ENCODE measurements at places on chromosomes 3 and 15.
A peak's percentile ranks its signal among the peaks of the same experiment; 100 is the strongest.

GRCh38 chr3:188082450-188082849 is 71.5 kb upstream of the LPP start:
- H3K27ac ChIP-seq, result no peak overlapping the region
- H3K4me1 ChIP-seq, result no peaks in the 10 kb centered on the region
- no peak overlapping the region for H3K4me3 ChIP-seq
- peaks cover 1% of the 10 kb centered on the region for H3K36me3 ChIP-seq
- no peak for DNase-seq

- H3K4me1 ChIP-seq, result no peaks in the 10 kb centered on the region
- peaks cover 22% of the 10 kb centered on the region for H3K27me3 ChIP-seq
- H3K36me3 ChIP-seq, result no peaks in the 10 kb centered on the region
- no peak overlapping the region for H3K4me3 ChIP-seq
- no peak for DNase-seq
Measured at GRCh38 chr3:127771746-127772145, 50.6 kb downstream of the MGLL start.

- H3K27ac ChIP-seq, result peak overlapping the region; percentile 99
- DNase-seq, result peak; percentile 81
- H3K27me3 ChIP-seq, result no peaks in the 10 kb centered on the region
- peaks cover 62% of the 10 kb centered on the region for H3K4me1 ChIP-seq
Measured at GRCh38 chr15:74782259-74783071, 585 bp downstream of the CSK start.

DNA sequence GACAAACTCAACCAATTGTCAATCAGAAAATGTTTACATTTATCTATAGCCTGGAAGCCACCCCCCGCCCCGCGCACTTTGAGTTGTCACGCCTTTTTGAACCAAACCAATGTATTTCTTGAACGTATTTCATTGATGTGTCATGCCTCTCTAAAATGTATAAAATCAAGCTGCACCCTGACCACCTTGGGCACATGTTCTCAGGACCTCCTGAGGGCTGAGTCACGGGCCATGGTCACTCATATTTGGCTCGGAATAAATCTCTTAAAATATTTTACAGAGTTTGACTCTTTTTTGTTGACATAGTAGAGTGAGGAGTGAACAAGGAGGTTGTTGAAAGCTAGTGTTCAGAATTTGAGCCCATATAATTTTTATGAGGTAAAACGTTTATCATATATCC is 6.5 kb downstream of the MCTP2 start:
- DNase-seq, result no peak
- H3K27me3 ChIP-seq, result no peaks in the 10 kb centered on the region
- H3K4me3 ChIP-seq, result no peak overlapping the region
- no peak overlapping the region for H3K27ac ChIP-seq

DNA sequence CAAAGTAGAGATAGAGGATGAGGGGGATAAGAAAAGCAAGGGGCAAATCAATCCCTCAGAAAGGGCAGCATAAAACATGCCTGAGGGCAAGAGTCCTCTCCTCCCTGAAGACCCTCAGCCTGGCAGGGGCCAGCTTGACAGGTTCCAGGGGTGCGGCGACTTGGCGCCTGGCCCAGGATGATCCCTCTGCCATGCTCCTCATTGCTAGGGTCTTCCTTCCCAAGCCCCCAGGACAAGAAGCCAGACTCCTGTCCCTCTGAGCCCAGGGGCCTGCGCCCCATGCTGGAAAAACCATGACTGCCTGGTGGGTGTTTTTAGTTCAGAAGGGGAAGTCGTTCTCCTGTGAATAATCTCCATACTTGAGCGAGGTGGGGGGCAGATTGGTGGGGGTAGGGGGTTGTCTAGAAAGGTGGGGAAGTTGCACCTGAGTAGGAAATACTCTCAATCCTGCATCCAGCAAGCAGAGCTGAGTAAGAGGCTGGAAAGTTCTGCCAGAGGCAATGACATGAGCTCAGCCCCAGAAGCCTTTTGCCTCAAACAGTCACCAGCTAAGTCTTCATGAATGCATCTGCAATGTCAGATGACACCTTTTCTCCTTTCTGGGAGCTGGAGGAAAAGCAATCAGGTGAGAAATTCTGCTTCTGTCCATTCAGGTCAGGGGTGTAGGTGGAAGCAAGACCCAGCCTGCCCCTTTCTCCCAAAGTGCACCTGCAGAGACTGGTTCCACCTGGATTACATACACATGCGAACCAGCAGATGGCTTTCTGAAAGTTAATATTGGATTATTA is 18.3 kb downstream of the SLC12A8 start:
- no peak for DNase-seq
- H3K36me3 ChIP-seq, result no peaks in the 10 kb centered on the region
- peaks cover 61% of the 10 kb centered on the region for H3K27me3 ChIP-seq
- peak overlapping the region; percentile 15 for H3K27ac ChIP-seq
- H3K4me3 ChIP-seq, result no peak overlapping the region

GRCh38 chr3:109631897-109632296 is 294.6 kb upstream of the DPPA4 start:
- DNase-seq, result no peak
- no peak overlapping the region for H3K4me3 ChIP-seq
- no peaks in the 10 kb centered on the region for H3K27me3 ChIP-seq

GRCh38 chr3:51304230-51304629 is 80.9 kb upstream of the MANF start:
- DNase-seq, result no peak
- no peaks in the 10 kb centered on the region for H3K27me3 ChIP-seq
- no peaks in the 10 kb centered on the region for H3K4me1 ChIP-seq
- no peak overlapping the region for H3K27ac ChIP-seq
- H3K36me3 ChIP-seq, result peaks cover 4% of the 10 kb centered on the region

DNA sequence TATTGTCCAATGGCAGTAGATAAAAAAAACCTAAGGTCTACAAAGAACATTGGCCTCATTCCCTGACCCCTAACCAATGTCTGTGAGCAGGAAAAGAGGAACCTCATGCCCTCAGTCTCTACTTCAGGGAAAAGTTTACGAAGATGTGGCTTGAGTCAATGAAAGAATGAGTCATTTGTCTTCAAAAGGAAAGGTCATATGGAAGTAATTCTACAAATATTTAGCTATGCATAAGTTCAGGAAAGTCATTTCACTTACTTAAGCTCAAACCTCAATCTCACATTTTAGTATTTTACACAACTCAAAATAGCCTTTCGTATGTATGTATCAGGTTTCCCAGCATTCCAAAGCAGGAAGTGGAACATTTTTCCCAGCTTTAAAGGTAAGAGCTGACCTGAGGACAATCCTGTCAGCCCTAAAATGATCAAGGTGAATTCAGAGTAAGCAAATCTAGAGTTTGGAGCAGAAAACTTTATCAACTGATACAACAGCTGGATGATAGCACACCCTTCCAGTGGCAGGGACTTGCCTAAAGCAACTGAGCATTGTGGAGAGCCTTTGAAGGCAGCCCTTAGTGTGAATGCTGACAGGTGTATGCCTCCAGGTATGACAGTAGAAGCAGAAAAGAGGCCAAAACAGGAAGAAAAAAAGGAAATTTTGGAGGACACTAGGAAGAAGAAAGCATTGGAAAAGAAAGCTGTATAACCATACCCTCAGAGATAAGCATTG is 53.9 kb upstream of the ACKR4 start:
- H3K4me1 ChIP-seq, result peaks cover 12% of the 10 kb centered on the region
- H3K27ac ChIP-seq, result no peak overlapping the region
- DNase-seq, result no peak
- H3K36me3 ChIP-seq, result peaks cover 15% of the 10 kb centered on the region

GRCh38 chr3:869734-870133 is 223.1 kb upstream of the CNTN6 start:
- H3K4me1 ChIP-seq, result no peaks in the 10 kb centered on the region
- no peaks in the 10 kb centered on the region for H3K27me3 ChIP-seq
- no peak for DNase-seq
- H3K4me3 ChIP-seq, result no peak overlapping the region

DNA sequence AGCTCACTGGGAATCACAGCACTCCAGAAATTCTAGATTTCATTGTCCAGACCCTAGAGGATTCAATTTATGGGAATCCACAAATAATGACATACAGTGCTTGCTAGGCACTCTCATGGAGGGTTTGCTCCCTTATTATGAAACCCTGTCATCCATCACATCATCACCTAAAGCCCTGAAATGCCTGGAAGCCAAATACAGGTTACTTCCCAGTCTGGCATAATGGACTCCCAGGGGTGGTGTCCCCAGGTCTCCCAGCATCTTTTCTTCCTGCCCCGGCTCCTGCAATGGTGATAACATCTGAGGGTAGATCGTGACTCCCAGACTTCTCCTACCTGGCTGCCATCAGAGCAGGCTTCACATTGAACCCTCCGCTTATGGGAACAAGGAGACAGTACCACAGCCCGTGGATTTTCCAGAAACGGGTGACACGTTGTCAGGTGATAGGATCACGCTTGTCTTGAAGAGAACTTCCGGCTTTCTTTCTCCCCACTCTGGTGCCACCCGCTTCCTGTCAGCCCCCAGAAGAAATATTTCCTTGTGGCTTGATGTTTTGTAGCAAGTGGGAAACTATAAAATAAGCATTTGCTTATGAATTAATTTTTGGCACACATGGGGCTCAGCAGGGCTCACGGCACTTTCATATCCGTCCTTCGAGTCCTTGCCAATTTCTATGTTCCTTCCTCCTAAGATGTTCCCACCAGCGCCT is 238.7 kb upstream of the BHLHE40 start:
- peak overlapping the region; percentile 89 for H3K27ac ChIP-seq
- no peak overlapping the region for H3K4me3 ChIP-seq
- peaks cover 83% of the 10 kb centered on the region for H3K4me1 ChIP-seq
- DNase-seq, result no peak
- H3K27me3 ChIP-seq, result no peaks in the 10 kb centered on the region

- no peaks in the 10 kb centered on the region for H3K36me3 ChIP-seq
- no peaks in the 10 kb centered on the region for H3K27me3 ChIP-seq
- H3K4me3 ChIP-seq, result no peak overlapping the region
- no peak overlapping the region for H3K27ac ChIP-seq
- DNase-seq, result no peak
Measured at GRCh38 chr15:53216036-53216435, 425.9 kb upstream of the ONECUT1 start.

DNA sequence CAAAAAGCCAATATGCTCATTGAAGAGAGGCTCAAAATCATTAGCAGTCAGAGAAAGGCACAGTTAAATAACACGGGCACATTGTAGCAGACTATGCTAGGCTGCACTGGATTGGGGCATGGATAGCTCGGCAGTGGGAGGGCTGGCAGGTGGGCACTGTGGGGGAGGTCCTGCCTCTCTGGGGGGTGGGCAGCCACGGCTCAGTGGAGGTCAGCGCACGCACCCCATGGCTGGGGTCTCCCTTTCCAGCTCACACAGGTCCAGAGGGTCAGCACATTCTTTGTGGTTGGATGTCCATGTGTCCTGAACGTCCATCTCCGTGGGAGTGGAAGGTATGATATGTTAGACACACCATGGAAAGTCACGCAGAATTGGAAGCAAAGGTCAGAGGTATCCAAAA is 18.4 kb upstream of the MGLL start:
- H3K4me3 ChIP-seq, result no peak overlapping the region
- H3K27me3 ChIP-seq, result peaks cover 25% of the 10 kb centered on the region
- H3K4me1 ChIP-seq, result no peaks in the 10 kb centered on the region

DNA sequence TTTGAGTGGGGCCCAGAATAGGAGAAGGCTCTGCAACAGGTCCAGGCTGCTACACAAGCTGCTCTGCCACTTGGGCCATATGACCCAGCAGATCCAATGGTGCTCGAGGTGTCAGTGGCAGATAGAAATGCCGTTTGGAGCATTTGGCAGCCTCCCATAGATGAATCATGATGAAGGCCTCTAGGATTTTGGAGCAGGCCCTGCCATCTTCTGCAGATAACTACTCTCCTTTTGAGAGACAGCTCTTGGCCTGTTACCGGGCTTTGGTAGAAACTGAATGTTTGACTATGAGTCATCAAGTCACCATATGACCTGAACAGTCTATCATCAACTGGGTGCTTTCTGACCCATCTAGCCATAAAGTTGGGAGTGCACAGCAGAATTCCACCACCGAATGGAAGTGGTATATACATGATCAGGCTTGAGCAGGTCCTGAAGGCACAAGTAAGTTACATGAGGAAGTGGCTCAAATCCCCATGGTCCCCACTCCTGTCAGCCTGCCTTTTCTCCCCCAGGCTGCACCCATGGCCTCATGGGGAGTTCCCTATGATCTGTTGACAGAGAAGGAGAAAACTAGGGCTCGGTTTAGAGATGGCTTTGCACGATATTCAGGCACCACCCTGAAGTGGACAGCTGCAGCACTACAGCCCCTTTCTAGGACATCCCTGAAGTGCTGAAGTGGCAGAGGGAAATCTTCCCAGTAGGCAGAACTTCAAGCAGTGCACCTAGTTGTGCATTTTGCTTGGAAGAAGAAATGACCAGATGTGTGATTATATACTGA is 971.4 kb downstream of the MCTP2 start:
- H3K36me3 ChIP-seq, result no peaks in the 10 kb centered on the region
- no peaks in the 10 kb centered on the region for H3K4me1 ChIP-seq
- H3K27ac ChIP-seq, result no peak overlapping the region
- no peaks in the 10 kb centered on the region for H3K27me3 ChIP-seq
- no peak overlapping the region for H3K4me3 ChIP-seq

GRCh38 chr15:62739507-62739906 is 303.0 kb upstream of the TPM1 start:
- H3K27me3 ChIP-seq, result peaks cover 8% of the 10 kb centered on the region
- H3K4me3 ChIP-seq, result no peak overlapping the region
- H3K36me3 ChIP-seq, result no peaks in the 10 kb centered on the region
- H3K4me1 ChIP-seq, result no peaks in the 10 kb centered on the region
- H3K27ac ChIP-seq, result no peak overlapping the region

- H3K4me3 ChIP-seq, result no peak overlapping the region
- no peaks in the 10 kb centered on the region for H3K4me1 ChIP-seq
- no peak overlapping the region for H3K27ac ChIP-seq
- no peaks in the 10 kb centered on the region for H3K36me3 ChIP-seq
- DNase-seq, result no peak
- H3K27me3 ChIP-seq, result no peaks in the 10 kb centered on the region
Measured at GRCh38 chr3:152786977-152787681, 47.8 kb upstream of the P2RY1 start.

DNA sequence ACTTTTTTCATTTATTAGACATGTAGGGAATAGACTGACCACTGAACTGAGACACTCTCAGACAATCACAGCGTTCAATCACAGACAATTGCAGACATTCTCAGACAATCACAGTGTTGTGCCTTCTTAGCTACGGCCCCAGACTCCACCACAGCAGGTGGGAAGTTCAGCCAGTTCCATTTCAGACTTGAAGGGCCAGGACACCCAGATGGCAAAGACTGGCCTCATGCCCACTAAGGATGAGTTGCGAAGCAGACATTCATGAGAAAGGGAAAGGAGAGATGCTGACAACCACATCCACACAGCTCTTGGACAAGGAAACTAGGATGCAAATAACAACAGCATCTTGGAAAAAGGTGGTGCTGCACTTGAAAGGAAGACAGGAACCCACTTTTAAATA is 21.9 kb upstream of the ALDH1L1 start:
- H3K27me3 ChIP-seq, result peaks cover 18% of the 10 kb centered on the region
- DNase-seq, result no peak
- H3K4me3 ChIP-seq, result no peak overlapping the region
- no peak overlapping the region for H3K27ac ChIP-seq

DNA sequence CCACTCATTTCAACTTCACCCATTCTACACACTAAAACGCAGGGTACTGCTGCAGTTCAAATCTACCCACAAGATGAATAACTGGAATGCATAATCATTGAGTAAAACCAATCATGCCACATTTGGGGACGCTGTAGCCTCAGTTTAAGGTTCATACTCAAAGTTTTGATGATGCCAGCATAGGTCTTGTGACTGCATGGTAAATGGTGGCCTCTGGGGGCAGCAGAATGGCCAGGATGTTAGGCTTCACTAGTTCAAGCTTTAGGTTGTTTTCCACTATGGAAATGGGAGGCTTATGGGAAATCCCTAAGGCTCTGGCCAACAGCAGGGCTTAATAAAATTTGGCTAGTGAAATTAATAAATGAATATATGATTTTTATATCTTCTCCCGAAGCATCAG is 104.3 kb upstream of the TSC22D2 start:
- H3K4me1 ChIP-seq, result no peaks in the 10 kb centered on the region
- H3K27ac ChIP-seq, result no peak overlapping the region
- no peak for DNase-seq
- no peaks in the 10 kb centered on the region for H3K36me3 ChIP-seq
